ENCODE measurements at places on chromosomes 5 and 9. TPM values are rescaled to one million over a fixed set of nuclear protein-coding genes. Genes with fewer than 3 reads are reported as not detected.

GRCh38 chr9:111533099-111533790, 8.3 kb downstream of the ZNF483 start:
- H3K27ac ChIP-seq, result no peak overlapping the region
- H3K27me3 ChIP-seq, result no peaks in the 10 kb centered on the region
- no peak for DNase-seq
- no peak overlapping the region for H3K4me3 ChIP-seq
- peaks cover 54% of the 10 kb centered on the region for H3K36me3 ChIP-seq

Gene HMCN2
- total RNA-seq, result not detected

GRCh38 chr5:81908044-81908443, 63.8 kb upstream of the ATG10 start:
- H3K4me1 ChIP-seq, result peaks cover 12% of the 10 kb centered on the region
- DNase-seq, result no peak
- no peak overlapping the region for H3K4me3 ChIP-seq
- no peaks in the 10 kb centered on the region for H3K27me3 ChIP-seq
- H3K27ac ChIP-seq, result no peak overlapping the region

DNA sequence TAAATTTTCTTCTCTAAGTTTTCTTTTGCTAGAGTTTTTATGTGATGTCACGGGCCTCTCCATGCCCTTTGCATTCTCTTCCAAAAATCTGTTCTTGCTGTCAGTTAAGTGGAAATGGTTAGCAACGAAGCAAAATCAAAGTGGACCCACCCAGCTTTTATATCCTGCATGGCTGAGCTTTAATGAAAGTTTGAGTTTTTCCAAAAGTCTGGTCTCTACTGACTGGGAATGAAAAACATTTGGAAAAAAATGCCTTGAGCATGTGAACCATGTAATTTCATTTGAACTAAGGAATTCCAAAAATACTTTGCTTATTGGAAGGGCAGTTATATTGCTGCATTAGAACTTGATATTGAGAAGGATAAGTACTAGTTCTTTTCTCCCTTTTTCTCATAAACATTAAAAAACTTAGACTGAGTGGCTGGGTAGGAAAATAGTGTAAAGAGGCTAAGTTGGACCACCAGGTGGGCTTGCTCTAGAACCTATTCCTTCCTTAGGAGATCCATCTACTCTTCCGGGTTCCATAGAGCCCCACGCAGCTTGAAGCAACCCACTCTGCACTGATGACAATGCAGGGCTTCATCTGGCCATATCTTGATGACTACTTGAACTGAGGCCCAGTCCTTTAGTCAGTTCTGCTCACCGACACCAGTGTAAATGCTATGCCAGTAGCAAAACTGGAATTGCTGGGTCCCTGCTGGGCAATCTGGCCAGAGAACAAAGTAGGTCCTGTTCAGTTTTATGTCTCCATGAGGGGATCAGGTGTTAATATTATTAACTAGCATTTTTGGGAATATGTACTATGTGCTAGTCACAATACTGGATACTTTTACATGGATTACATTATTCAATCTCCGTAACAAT, 17.4 kb upstream of the RIC1 start:
- no peak for DNase-seq
- H3K27ac ChIP-seq, result no peak overlapping the region
- H3K4me3 ChIP-seq, result no peak overlapping the region
- H3K27me3 ChIP-seq, result no peaks in the 10 kb centered on the region
- H3K4me1 ChIP-seq, result no peaks in the 10 kb centered on the region
- H3K36me3 ChIP-seq, result peaks cover 2% of the 10 kb centered on the region

DNA sequence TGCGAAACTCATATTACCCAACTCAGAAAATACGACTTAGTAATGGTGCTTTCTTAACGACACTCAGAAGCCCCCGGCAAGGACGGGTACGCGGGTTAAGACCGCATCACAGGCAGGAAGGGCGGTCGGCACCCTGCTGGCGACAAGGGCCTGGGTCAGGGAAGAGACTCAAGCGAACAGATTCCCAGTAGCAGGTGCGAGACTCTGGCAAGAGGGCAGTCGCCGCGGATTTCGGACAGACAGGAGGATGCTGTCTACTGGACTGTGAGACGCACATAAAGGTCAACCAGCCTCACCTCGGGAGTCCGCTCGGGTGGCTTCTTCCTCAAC, 398 bp downstream of the RAPGEF6 start:
- no peaks in the 10 kb centered on the region for H3K27me3 ChIP-seq
- H3K27ac ChIP-seq, result peak overlapping the region; percentile 96
- peak; percentile 53 for DNase-seq
- peaks cover 23% of the 10 kb centered on the region for H3K4me1 ChIP-seq

- H3K36me3 ChIP-seq, result peaks cover 11% of the 10 kb centered on the region
- H3K4me3 ChIP-seq, result no peak overlapping the region
- H3K4me1 ChIP-seq, result no peaks in the 10 kb centered on the region
- no peak overlapping the region for H3K27ac ChIP-seq
These were observed 823.2 kb downstream of the TLE1 start for GRCh38 chr9:80866121-80866520.

Gene SLC45A2
- total RNA-seq, result 0.36 TPM

Gene PCDH1
- 17.3 TPM for total RNA-seq
